A549 treated with DMSO at 1 μM for 4 hours (cell line): ENCODE measurements at places on chromosomes 5 and 9. TPM values are rescaled to one million over a fixed set of nuclear protein-coding genes. Genes with fewer than 3 reads are reported as not detected.

Gene CSF2
- 0.49 to 1.2 TPM (median 0.52 TPM) in 5 replicates for total RNA-seq

Gene MSX2
- total RNA-seq: 5.2 to 6.7 TPM (median 5.5 TPM) in 5 replicates

Gene PCDHGA9
- 0.04 to 0.09 TPM (median 0.06 TPM) in 4 of 5 replicates, not detected in the other for total RNA-seq

Gene ITGA1
- 0.82 to 1.8 TPM (median 1.5 TPM) in 5 replicates for total RNA-seq

Gene NUTM2G
- 0.03 TPM in 1 of 5 replicates, not detected in the others for total RNA-seq

Gene SOHLH1
- total RNA-seq: not detected in 5 replicates

Gene ENTPD8
- 0.13 to 0.40 TPM (median 0.24 TPM) in 5 replicates for total RNA-seq

Gene GABRA1
- not detected in 5 replicates for total RNA-seq

Gene C9orf50
- 0.08 TPM in 1 of 5 replicates, not detected in the others for total RNA-seq

Gene MOB3B
- total RNA-seq: 6.9 to 9.4 TPM (median 7.9 TPM) in 5 replicates
